Activated CD4-positive, alpha-beta T cell treated with anti-CD3 and anti-CD28 coated beads, Interleukin-2, amount 10 ng/mL, durations not matched to agents 7 days and 5 days (primary cell): ENCODE measurements at places on chromosomes 2 and 18. TPM values are rescaled to one million over a fixed set of nuclear protein-coding genes. Genes with fewer than 3 reads are reported as not detected.

- no peak for DNase-seq
Measured at GRCh38 chr2:112789186-112789585, 4.9 kb upstream of the IL1A start.

Gene SLC5A7
- not detected for total RNA-seq

- DNase-seq: no peak
Measured at GRCh38 chr2:114201781-114202180, 240.7 kb upstream of the DPP10 start.

- DNase-seq: no peak
Measured at GRCh38 chr2:127655209-127656073, 9.5 kb downstream of the GPR17 start.

DNA sequence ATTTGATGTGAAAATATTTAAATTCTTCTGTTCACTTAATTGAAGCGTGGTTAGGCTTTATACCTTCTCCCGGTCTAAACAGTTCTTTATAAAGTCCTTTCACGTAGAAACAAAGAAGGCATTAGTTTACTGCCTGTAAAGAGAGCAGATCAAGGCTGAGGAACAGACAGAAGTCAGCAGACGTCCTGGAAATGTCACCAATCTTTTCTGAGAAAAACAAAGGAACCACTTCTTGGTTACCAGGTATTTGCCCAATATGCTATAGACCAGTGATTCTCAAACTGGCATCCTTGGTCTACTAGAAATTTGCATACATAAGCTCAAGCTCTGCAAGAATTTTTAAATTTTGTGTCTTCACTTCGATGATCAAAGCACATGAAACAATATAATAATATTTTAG lies 89.2 kb upstream of the STK17B start:
- DNase-seq: peak; percentile 41

GRCh38 chr2:27051902-27052645 lies 606 bp downstream of the AGBL5 start:
- no peak for DNase-seq

Gene NAB1
- total RNA-seq: 21.9 TPM

DNA sequence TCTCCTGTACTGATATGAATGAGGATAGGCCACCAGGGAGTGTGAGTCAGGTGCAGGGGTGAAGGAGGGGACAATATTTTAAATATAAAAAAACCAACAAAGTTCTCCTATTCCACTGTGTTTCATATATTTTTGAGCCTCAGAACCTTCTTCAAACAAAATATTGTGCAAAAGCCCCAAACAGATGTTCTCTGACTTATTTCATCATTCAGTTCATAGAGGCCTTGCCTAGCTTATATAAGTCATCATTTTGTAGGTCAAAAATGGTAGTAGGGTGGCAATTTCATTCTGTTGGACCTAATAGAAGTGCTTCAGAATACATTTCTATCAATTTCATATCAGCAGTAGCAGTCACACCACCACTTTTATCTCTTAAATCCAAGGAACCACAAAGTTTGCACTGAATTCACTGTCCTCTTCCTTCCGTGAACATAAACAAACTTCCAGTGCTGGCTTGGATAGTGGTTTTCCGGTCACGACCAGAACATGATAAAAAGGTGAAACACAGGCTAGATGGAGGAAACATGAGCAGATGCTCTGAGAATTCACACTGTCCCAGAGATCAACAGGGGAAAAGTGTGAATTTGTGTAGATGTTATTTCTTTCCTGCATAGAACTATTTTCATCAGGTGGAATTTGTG lies 99.1 kb downstream of the EN1 start:
- DNase-seq: no peak

DNA sequence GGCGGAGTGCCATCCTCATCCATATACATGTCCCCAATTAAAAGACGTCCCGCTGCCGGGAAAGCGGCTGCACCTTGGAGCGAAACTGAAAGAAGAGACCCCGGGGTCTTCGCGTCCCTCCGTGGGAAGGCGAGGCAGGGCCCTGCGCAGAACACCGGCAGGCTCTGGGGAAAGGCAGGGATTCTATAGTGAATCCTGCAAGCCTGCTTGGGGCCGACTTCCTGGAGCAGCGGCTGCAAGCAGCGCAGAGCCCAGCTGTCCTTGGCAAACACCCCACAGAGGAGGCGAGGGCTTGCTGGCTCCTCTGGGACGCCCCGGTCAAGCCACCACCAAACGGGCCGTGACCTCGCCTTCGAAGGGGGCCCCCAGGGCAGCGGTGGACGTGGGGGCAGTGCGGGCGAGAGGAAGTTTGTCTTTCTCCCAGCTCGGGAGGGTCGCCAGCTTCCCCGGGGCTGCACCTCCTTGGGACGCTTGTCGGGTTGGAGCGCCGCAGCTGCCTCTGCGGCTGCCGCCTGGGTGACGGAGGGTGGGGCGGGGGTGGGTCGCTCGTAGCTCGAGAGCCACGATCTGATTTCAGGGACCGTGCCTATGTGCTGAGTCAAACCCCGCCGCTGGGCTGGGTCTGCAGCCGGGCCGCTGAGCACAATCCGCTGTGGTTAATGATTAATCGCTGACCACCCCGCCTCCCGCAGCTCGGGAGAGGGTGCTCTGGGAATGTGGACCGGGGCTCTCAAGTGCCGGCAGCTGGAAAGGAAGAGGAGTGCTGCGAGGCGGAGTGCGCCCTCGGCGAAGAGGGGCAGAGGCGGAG lies 486 bp upstream of the GPR39 start:
- no peak for DNase-seq

Gene AP1S3
- total RNA-seq: 7.5 TPM

GRCh38 chr2:190535586-190535985 lies 1.1 kb upstream of the NEMP2 start:
- no peak for DNase-seq

- no peak for DNase-seq
Measured at GRCh38 chr2:188295067-188295685, 3.5 kb downstream of the GULP1 start.

- peak; percentile 7 for DNase-seq
Measured at GRCh38 chr2:48601349-48601748, 16.3 kb upstream of the GTF2A1L start.

DNA sequence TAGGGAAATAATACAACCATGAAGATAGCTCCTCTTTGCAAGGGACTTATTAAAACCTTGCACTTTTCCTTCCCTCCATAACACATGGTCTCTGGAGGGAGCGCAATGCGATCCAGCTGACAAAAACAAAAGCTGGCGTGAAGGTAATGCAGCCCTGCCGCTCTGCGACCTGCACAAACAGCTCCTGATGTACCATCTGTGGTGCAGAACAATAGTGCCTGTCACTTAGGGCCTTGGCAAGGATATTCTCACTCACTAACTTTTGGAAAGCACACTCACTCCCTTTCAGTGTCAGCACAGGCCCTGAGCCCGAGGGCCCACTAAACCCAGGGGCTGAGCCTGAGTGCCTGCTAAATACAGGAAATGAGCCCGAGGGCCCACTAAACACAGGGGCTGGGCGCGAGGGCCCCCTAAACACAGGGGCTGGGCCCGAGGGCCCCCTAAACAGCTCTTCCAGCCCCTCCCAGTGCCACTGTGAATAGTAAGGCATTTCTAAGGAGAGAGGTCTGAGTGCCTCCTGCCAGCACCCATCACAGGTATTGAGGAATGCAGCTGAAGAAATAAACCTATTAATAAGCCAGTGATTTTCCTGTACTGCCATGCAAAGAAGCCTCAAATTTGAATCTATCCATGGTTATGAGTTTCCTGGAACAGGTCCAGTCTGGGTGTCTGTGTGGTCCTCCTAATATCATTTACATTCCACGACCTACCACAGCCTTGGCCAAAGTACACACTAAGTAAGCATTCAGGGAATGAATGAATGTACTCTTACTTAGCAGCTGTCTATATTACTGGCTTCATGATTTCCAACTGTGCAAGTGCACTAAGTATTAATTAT lies 9.3 kb downstream of the L3MBTL4 start:
- DNase-seq: no peak

Gene UPP2
- total RNA-seq: not detected

Gene RAB31
- 0.92 TPM for total RNA-seq

GRCh38 chr2:20524412-20525040 lies 77.7 kb downstream of the RHOB start:
- DNase-seq: no peak

GRCh38 chr2:216500572-216500971 lies 1.9 kb downstream of the RPL37A start:
- no peak for DNase-seq

- DNase-seq: no peak
Measured at GRCh38 chr18:12011199-12011956, 30.1 kb downstream of the IMPA2 start.

Gene TMEM247
- not detected for total RNA-seq

Gene CYP27C1
- not detected for total RNA-seq

- DNase-seq: no peak
Measured at GRCh38 chr2:10278029-10278762, 24.5 kb upstream of the HPCAL1 start.

Gene CELF4
- total RNA-seq: not detected

DNA sequence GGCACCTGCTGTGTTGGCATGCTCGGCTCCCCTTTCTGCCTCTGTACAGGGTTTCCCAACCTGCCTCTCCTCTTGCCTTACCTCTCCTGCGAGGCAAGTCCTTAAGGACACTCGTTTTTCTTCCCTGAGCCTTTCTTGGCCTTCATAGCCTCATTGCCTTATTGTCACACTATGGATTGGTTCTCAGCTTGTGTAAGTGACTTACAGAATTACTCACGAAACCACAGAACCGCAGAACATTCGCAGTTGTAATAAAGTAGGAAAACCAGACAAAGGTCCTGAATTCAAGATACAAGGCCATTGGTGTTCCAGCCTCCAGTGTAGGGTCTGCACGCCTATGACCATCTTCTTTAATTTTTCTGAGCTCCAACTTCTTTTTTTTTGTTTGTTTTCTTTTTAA lies 317.6 kb upstream of the SMIM21 start:
- DNase-seq: no peak

DNA sequence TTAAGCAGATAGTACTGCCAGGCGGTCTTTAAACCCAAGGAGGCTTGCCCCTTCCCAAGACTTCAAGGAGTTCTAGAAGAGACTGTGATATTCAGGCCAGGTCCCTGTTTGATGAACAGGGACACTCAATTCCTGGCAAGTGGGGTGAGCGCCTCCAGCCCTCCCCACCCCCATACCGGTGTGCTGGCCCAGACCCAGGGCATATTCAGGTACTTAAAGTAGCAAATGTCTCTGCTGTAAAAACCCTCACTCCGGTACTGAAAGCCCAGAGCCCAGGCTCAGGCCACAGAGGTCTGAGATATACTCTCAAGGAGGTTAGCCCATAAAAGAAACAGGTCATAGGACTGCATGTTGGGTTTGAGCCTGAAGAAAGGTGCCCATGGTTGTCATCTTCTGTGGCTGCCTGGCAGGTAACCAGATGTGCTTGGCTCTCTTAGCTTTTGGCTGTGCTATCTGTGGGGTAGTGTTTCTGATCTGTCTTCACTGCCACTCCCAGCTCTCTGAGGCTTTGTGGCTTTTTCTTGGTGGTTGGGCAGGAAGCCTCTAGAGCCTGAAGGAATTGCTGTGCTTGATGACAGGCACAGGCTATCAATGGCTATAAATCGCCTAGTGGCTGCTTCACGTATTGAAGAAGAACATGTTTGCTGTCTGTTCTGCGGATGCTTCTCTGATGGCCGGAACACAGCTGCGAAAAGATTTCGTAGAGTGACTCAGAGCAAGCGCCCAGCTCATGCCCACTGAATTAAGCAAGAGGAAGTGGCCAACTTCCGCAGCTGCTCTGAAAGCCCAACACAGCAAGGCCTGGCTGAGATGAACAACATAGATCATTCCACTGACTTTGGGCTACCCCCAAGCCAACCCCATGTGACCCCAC lies 63.3 kb upstream of the ALPP start:
- DNase-seq: peak; percentile 89

Gene CXCR2
- 0.37 TPM for total RNA-seq

DNA sequence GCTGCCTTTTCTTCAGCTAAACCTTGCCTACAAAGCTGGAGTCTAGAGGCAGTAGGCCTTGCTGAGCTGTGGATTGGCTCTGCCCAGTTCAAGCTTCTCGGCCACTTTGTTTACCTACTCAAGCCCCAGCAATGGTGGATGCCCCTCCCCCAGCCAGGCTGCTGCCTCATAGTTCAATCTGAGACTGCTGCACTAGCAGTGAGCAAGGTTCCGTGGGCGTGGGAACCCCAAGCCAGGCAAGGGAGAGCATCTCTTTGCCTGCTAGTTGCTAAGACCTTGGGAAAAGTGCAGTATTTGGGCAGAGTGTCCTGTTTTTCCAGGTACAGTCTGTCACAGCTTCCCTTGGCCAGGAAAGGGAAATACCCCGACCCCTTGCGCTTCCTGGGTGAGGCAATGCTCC lies 68.9 kb downstream of the VAPA start:
- no peak for DNase-seq

Gene DYNAP
- not detected for total RNA-seq

DNA sequence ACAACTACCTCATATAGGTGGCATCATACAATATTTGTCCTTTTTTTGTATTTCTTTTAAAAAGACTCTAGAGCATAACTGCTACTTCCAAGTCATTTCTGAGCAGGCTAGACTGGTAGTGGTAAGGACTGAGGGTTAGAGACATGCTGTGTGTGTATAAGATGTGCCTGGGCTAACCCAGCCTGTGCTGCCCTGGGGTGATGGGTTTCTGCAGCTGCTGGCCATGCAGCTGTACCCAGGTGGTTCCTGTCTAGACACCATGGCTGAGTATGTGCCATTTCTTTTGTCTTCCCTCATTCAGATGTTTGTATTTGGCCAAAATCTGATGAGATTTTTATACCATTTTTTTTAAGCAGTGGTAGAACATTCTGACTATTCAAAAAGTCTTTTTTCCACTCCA lies 40.0 kb downstream of the MERTK start:
- no peak for DNase-seq

DNA sequence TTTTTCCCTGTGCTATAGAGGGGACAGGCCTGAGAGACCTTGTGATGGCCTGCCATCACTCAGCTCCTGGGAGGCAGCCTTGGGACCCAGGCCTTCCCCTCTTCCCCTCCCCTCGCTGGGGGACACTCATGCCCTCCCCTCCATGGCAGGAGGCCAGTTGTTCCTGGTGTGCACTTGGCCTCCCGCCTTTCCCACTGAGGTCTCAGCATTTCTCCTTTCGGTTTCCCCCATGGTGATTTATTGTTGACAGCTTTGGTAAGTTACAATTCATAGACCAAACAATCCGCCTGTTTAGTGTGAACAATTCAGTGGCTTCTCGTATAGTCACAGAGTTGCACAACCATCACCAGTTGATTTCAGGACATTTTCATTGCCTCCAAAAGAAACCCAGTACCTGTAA lies 10.2 kb upstream of the CNDP1 start:
- DNase-seq: no peak

- DNase-seq: no peak
Measured at GRCh38 chr2:18406219-18406618, 154.2 kb downstream of the RDH14 start.

Gene UGT1A8
- total RNA-seq: not detected

GRCh38 chr18:30088238-30089015 lies 954.1 kb downstream of the DSC3 start:
- DNase-seq: no peak

GRCh38 chr18:7754725-7755181 lies 187.6 kb downstream of the PTPRM start:
- no peak for DNase-seq

DNA sequence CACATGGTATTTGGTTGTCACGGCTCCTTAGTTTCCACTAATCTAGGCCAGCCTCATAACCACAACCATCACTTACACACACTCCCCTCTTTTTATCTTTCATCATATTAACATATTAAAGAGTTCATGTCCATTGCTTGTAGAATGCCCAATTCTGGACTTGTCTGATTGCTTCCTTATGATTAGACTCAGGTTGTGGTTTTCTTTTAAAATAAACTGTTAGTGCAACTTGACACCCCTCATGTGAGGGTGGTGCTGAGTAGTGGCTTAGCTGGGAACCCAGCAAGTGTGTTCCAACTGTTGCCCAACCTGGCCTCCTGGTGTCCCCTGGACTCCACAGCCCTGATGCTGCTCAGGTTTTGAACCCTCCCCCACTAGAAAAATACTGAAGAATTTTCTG lies 20.1 kb upstream of the CD207 start:
- DNase-seq: no peak

Gene ESPNL
- 0.05 TPM for total RNA-seq
